ENCODE measurements at places on chromosomes 12 and 14.

DNA sequence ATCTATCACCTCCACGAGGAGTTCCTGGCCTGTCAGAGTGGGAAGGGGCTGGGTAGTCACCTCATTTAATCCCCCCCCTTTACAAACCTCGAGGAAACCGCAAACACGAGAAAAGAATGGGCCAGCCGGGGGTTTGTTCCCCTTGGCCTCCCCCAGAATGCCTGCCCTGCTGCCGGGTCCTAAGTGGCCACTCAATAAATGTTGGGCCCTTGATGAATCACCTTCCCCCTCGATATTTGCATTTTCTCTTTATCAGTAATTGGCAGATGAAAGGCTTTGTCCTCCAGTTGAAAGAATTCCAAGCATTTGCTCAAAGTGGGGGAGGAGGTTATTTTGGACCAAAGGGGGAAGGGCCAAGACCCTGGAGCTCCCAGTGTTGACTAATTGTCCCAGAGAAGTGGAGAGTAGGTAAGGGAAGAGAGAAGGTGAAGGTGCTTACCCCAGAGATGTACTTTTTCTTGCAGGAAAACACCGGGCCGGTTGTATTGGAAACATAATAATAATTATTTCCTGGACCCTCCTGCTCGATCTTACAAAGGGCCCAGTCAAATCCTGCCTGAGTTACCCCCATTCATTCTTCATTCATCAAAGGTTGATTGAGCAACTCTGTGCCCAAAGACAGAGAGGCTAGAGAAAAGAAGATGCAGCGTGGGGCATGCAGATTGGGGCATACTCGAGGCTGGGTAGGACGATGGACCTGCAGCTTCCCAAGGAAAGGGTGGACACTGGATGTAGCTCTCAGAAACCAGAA, 1.9 kb upstream of the KDM2B start:
- DNase-seq, result no peak

DNA sequence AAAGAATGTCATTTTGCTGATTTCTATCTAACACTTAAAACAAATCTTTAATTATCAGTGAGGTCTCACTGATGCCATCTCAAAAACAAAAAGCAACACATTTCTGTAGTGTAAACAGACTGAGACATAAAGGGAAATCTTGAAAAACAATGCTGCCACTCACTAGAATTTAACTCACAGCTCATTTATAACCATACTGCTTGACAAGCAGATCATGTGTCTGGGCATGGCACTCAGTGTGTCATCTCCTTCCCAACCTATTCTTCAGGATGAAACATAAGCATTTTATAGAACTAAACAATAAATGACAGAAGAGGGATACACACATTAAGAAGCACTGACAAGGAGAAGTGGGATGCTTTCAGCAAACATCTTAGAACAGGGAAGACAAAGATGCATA, 22.4 kb downstream of the ATF7 start:
- no peak for DNase-seq

DNA sequence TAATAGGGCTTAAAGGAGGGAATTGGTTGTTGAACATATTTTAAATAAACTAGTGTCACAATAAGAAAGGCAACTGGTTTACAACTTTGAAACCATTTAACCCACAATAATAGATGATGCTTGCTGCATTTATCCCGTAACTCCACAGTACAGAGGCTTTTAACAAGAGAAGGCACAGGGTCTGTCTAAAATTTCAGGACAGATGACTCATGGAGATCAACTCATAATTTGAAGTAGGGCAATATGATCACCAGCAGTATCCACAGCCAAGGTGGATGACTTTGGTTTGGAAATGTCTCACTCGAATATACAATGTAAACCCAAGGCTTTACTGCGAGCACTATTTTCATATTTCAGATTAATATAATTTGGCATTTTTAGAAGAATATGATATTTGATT, 340.2 kb downstream of the LRIG3 start:
- DNase-seq, result no peak

DNA sequence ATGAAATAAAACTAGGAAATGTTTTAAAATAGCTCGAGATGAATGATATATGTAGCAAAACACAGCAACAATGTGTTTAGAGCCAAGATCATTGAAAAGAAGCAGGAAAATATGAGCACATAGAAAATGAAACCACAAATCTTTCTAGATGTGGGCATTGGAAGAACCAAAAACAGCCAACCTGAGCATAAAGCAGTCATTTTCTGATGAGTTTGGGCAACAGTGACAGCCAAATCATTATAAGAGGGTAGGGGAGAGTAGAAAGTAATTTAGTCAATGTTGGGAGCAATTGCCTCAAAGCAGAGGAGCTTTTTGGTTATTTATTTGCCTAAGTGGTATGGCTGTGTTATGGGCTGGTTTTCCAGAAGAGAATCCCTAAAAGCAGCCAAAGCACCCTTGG, 8.8 kb upstream of the BICDL1 start:
- DNase-seq, result no peak

- no peak for DNase-seq
Measured at GRCh38 chr12:129607301-129607700, 296.5 kb downstream of the TMEM132D start.

Measured in HuH-7.5 (cell line).